ENCODE measurements at places on chromosomes 5 and 9. TPM values are rescaled to one million over a fixed set of nuclear protein-coding genes. Genes with fewer than 3 reads are reported as not detected.

AGXT2 gene
- not detected for total RNA-seq

DNA sequence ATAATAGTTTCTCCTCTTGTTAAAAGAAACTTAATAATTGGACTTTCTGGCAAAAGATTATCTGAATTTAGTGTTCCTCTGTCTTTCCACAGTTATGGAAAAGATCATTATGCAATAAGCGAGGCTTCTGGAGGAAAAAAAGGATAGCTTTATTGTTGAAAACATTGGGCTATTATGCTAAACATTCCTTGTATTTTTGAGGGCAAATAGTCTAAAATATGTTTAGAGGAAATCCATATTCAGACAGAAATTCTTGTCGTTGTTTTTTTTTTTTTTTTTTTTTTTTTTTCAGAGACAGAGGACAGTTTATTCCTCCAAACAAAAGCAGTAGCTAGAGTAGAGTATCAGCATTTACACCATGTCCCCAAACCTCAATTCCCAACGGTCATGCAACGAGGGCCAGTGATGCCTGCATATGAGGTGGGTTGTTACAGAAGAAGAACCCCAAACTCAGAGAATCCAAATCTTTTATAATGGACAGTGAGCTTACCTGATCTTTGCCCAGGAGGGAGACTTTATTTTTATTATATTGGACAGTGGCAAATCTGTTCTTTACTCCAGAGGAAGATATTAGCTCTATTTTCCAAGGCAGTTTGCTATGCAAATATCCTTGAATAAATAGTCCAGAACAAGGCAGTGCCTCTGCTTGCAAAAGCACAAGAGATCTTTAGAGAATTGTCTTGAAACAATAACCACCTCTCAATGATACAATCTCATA is 48.4 kb upstream of the CDK5RAP2 start:
- no peak for DNase-seq

DNA sequence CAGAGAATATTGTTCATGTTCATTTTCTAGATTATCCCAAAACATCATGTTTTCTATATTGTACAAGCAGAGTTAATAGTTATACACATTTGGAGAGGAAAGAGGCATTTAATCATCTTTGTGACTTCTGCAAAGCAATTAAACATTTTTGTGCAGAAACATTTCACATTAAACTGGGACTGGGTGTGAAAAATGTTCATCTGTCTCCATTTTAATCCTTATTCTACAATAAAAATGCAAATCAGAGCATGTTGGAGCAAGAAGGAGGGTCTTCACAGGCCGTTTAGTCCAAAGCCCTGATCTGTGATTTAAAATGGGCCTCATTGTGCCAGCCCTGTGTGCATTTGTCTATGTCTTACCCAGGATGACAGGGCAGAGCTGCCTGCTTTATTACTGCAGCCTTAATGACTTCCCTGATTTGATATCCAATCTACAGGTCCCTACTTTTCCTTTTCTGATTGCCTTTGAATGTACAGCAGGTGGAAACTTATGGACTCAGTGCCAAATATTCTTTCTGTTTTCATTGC is 183.5 kb downstream of the CAVIN4 start:
- DNase-seq: no peak

DNA sequence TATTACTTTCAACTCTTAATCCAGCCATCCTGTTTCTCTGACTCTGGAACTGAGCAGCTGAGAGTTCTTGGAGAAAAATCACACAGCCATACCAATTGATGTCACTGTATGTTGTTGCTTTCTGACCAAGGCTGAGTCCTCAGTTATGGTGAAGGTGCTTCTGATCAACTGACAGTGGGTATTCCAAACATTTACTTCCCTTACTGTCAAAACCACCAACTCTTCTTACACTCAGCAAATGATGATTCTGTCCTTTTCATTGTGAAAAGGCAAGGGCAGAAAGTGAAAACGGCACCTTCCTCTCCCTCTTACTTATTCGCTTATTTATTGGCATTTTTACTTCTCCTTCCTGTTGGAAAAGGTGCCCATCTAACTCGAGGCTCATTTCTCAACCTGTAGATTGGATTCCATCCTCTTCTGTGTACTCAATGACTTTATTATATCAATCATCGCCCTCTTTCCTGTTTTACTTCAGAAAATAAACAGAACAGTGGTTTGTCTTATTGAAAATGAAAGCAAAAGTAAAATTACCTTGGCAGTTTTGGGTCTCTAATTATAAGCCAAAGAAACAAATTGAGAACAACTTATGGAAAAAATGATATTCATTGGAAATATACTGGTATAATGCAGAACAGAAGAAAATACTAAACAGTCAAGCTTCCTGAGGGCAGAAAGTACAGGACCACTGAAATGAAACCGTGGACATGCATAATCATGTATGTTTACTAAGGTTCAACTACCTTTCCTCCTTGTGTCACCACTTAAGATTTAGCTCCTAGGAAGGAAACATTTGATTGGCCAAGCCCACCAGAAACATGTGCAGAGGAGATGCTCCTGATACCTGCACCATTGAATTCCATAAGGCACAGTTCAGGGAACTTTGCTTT is 104.5 kb upstream of the CHD1 start:
- DNase-seq: peak; percentile 14

- no peak for DNase-seq
These were observed 93.3 kb upstream of the MAP1B start for GRCh38 chr5:72013766-72014624.

DNA sequence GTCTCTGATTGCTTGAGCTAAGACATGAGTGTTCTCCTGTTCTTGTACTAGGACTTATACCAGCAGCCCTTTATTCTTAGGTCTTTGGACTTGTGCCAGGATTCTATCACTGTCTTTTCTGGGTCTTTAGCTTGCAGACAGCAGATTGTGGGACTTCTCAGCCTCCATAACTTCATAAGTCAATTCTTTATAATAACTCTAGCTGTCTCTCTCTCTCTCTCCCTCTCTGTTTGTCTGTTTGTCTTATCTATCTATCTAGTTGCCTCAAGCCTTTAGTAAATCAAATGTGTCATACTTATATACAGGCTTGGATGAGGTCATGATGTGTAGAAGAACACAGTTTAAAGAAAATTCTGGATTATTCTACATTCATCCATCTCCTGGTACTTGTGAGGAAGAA is 11.5 kb upstream of the ANKRD55 start:
- no peak for DNase-seq

Data from myocyte (in vitro differentiated cells).